Stimulated activated CD4-positive, alpha-beta T cell treated with anti-CD3 and anti-CD28 coated beads, Interleukin-12 subunit alpha, Interleukin-12 subunit beta, amount 100 ng/mL, for 4 hours (primary cell): ENCODE measurements at places on chromosomes 7 and 10.
A peak's percentile ranks its signal among the peaks of the same experiment; 100 is the strongest.

- no peak for DNase-seq
Measured at GRCh38 chr10:70674560-70675495, 2.5 kb downstream of the ADAMTS14 start.

GRCh38 chr7:159136846-159137245, 7.8 kb downstream of the VIPR2 start:
- DNase-seq = no peak

DNA sequence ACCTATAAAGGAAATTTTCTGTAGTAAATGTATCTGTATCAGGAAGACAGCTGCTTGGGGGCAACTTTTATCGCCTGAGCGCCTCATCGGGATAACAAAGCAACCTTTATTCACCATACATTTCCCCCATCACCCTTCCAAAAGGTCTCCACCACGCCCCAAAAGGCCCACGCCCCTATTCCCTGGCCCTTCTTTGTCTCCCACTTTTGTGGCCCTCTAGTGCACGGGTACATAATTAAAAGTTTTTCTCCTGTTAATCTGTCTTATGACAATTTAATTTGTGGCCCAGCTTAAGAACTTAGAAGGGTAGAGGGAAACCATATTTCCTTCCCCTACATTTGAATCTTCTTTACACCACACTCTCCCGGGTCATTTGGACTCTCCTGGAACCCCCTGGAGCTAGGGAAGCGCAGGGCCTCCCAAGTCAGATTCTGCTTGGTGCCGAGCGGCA, 625 bp downstream of the RP9 start:
- no peak for DNase-seq

DNA sequence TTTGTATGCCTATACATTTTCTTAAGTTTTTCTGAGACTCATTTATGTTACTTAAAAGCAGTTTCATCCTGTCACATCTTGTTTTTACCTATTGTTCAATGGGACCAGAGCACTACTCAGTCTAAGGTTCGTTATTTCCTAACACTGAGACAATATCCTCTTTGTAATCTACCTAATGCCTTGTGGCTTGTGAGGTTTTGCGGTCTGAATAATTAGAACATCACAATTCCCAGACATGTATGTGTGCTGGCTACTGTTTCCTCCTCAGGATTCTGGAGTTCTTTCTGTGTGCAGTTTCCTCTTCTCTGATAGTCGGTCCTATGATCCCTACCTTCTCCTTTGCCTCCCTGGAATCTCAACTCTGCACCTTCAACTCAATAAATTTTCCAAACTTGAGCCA, 620.2 kb downstream of the ANKRD7 start:
- DNase-seq = no peak

DNA sequence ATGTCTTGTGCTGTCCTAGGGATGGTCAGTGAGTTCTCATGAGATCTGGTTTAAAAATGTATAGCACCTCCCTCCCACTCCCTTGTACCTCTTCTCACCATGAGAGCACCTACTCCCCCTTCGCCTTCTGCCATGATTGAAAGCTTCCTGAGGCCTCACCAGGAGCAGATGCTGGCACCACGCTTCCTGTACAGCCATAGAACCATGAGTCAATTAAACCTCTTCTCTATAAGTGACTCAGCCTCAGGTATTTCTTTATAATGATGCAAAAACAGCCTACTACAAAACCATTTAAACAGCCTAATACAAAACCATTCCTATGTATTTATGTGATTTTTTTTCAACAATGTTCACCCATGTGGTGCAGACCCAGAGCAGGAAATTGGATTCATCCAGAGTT, 32.0 kb downstream of the KDM7A start:
- no peak for DNase-seq

DNA sequence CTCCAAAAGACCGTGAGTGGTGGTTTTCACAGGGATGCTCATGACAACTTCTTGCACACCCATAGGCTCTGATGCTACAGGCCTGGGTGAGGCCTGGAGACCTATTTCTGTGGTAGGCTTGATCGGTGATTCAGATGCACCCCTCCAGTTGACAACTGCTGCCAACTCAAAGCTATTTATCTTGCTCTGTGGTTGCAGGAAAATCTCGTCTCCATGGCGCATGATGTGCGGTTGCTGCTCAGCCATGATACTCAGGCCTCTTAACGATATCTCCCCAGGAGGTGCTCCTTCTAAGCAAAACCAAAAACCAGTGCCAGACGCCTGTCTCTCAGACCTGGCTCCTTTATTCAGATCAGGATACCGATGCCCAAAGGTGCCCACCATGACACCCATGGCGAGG, 31.4 kb downstream of the C10orf90 start:
- DNase-seq = no peak

DNA sequence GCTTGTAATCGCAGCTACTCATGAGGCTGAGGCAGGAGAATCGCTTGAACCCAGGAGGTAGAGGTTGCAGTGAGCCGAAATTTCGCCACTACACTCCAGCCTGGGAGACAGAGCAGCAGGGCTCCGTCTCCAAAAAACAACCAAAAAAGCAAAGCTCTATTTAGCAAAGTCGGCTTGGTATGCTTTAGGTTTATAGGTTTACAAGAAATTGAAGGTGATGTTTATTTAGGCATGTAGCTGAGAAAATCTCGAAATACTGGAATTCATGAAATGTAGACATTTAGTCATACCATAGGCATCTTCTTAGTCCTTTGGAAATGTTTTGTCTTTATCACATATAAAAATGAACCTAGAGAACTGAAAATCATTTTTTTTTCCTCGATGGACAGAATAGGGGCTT, 453.8 kb upstream of the ANKRD30A start:
- no peak for DNase-seq

DNA sequence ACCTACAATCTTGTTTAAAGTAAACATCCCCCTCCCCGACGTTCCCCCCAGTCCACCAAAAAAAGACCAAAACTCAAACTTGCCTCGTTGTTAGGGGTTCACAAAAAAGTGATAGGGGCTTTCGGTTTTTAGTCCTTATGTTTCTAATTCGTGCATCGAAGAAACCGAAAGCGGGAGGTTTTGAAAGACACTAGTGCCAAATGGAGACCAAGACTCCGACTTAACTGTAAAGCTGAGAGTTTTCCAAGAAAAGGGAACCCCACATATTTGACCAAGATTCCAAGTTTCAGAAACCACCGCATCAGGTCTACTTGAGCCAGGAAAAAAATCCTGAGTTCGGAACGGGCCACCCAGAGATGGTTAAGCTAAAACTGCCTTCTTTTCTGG, 534 bp downstream of the PSMA2 start:
- no peak for DNase-seq

- DNase-seq = no peak
Measured at GRCh38 chr7:32025381-32026082, 44.7 kb downstream of the PDE1C start.

DNA sequence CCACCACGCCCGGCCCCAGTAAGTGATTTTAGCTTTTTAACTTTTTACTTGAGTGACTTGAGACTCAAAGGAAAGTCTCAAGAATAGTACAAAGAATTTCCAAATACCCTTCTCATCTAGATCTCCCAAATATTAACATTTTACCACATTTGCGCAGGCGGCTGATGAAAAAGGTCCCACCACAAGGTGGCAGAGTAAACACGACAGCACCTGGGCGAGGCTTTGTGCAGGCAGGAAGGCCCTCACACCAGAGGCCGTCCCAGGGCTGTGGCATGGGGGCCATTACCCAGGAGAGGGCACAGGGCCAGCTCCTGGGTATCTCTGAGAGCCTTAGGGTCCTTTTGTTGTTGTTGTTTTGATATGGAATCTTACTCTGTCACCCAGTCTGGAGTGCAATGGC, 50.0 kb upstream of the WIPI2 start:
- DNase-seq = peak; percentile 9

GRCh38 chr7:112162142-112162766, 43.9 kb downstream of the DOCK4 start:
- DNase-seq = no peak

DNA sequence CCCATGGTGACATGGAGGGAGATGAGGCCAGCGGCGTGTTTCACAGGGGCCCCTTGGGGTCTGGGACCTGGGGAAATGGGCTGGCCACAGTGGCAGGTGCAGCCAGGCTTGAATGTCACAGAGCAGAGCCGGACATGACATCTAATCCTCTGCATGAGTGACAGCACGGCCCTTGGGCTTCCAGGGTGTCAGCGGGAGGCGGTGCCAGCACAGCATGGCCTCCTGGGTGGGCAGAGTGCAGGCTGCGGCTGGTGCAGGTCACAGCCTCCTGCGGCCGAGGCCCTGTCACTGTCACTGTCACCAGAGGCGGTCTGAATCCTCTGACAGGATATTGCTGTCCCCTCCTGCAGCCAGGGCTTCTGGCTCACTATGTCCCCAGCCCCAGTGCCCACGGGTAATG, 18.2 kb downstream of the BHLHA15 start:
- DNase-seq = no peak

DNA sequence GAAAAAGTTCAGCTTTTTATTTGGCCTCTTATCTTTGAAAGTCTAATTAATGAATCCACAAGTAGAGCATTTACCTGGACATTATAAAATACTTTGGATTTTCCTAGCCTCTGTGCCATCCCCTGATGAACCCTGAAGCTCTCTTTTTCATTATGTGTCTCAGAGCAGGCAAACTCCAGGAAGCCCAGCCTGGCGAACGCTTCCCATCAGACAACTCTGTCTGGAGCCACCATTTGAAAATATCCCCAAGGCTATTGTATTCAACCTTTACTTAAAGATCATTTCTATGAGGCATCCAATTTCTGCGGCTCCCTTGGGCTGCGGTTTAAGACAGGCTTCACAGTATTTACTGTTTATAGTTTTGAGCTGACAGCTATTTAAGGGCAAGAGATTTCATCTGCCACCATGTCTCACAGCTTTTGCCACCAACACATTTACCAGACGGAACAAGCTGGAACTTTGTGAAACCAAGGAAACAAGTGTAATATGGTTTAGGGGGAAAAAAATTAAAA, 257.2 kb upstream of the GLI3 start:
- DNase-seq = no peak

DNA sequence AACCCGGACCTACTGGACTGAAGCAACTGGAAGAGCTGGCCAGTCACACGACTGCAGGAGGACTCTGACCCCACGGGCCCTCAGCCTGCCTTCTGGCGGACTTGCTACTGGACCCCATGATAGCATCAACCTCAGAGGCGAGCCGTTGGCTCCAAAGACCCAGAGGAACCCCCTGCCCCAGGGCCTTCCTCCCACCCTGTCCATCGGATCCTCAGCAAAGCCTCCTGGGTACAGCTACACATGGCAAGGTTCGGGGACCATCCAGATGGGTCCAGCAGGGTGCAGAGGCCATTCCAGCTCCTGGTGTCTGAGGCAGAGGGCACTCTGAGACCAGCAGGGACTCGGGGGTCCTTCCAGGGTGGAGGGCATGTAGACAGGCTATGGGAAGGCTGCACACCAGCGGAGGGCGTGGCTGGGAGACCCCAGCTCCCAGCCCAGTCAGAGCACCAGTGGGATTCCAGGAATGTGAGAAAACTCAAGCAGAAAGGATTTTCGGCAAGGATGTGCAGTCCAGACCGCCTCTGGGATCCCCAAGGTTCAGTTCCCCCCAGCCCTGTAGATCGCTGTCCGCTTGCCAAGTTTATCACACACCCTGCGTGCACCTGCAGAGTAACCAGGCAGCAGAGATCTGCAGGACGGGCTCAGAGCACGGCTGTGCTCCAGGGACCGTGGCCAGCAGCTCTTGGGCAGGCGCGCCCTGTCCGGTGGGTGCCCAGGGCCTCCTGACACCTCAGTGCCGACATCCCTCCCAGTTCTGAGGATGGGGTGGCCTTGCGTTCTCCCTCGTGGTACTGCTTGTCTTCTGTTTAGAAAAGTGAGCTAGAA, 89.8 kb upstream of the PPP2R2D start:
- DNase-seq = no peak

GRCh38 chr7:98168181-98168903, 42.9 kb upstream of the BHLHA15 start:
- DNase-seq = peak; percentile 49

GRCh38 chr10:71086439-71087080, 125.8 kb upstream of the UNC5B start:
- no peak for DNase-seq

- DNase-seq = no peak
Measured at GRCh38 chr10:118290471-118290995, 51.6 kb downstream of the FAM204A start.

GRCh38 chr7:119665796-119666195, 607.2 kb upstream of the KCND2 start:
- no peak for DNase-seq

DNA sequence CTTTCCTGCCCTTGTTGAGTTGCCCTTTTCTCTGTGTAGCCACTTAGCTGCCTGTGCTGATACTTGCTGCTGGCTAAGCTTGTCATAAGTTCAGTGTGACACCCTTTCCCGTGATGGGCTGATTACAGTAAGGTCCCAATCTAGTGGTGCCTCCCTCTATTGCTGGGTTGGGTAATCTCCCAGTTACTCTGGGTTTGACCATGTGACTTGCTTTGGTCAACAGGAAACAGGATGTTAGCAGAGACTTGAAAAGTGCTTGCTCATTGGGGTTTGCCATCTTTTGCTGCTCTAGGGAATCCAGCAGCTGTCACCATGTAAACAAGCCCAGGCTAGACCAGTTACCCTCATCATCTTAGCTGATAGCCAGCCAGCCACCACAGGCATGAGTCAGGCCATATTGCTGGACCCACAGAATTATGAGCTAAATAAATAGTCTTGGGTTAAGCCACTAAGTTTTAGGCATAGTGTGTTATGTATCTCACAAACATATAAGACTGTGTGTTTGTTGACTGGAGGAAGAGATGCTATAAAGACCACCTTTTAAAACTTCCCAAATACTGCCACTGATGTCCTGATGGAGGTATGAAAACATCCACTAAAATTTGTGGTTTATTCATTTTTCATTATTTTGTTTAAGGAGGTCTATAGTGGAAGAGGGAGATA, 4.0 kb upstream of the LEP start:
- DNase-seq = no peak

GRCh38 chr10:110511734-110512449, 14.2 kb downstream of the DUSP5 start:
- DNase-seq = no peak

GRCh38 chr7:135690566-135690965, 28.3 kb downstream of the STMP1 start:
- no peak for DNase-seq
